ENCODE measurements at places on chromosomes 2 and 18.

GRCh38 chr18:75316826-75317225, 106.2 kb downstream of the TSHZ1 start:
- DNase-seq: no peak

GRCh38 chr18:46346213-46346612, 242.0 kb downstream of the HAUS1 start:
- no peak for DNase-seq

GRCh38 chr18:65737471-65737955, 13.3 kb upstream of the CDH7 start:
- DNase-seq: no peak

GRCh38 chr18:67969458-67969857, 452.9 kb upstream of the DSEL start:
- DNase-seq: no peak

GRCh38 chr2:118634876-118635275, 212.6 kb downstream of the EN1 start:
- DNase-seq: no peak

DNA sequence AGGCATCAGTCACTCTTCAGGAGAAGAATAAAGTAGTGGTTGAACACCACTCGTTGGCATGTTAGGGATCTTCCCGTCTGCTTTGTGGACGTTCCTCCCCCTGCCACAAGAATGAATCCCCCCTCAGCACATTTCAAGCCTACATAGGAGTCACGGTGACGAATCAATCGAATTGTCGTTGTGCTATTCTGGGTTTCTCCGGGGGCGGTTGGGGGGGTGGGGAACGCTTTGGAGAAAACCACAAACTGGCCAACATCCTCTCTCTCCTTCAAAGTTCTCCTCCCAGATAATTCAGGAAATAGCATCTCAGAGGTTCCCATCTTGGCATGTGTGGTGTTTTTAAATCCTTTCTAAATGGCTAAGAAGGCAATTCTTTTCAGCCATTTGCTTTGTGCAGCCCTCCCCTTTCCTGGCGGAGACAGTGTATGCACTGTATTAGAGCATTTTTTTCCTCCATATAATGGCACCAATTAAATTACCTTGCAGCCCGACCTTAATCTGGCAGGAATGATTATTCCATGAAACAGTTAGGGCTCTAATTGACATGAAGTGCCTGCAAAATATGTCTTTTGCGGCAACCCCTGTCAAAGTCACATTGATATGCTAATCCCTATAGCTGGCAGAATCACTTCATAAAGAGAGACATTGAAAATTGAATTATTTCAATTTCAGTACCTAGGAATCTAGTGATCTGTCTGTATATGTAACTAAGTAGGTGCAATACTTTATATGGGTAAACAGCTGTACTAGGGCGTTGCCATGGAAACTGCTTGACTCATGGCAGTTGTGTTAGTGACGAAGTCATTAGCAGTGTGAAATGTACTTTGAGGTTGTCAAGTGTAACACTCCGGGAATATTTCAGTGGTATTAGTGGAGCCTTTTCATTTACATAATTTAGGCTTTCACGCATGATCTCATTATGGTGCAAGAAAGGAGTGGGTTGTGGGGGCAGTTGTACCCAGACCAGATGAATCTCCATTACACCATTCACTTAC, 323.4 kb upstream of the SLC14A2 start:
- no peak for DNase-seq

DNA sequence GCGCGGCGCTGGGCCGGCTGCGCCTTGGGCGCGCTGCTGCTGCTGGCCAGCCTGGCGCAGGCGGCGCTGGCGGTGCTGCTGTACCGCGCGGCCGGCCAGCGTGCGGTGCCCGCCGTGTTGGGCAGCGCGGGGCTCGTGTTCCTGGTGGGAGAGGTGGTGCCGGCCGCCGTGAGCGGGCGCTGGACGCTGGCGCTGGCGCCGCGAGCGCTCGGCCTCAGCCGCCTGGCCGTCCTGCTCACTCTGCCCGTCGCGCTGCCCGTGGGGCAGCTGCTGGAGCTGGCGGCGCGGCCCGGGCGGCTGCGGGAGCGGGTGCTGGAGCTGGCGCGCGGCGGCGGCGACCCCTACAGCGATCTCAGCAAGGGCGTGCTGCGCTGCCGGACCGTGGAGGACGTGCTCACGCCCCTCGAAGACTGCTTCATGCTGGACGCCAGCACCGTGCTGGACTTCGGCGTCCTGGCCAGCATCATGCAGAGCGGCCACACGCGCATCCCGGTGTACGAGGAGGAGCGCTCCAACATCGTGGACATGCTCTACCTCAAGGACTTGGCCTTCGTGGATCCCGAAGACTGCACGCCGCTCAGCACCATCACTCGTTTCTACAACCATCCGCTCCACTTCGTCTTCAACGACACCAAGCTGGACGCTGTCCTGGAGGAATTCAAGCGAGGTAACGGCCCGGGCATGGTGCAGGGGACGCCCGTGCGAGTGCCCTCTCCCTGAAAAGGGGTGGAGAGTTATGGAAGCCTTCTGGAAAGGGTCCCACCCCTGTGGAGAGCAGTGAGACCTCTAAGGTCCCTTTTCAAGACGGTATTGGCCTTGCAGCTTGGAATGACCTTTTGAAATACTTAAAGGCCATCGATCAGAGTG, 1.0 kb downstream of the CNNM3 start:
- DNase-seq: no peak

DNA sequence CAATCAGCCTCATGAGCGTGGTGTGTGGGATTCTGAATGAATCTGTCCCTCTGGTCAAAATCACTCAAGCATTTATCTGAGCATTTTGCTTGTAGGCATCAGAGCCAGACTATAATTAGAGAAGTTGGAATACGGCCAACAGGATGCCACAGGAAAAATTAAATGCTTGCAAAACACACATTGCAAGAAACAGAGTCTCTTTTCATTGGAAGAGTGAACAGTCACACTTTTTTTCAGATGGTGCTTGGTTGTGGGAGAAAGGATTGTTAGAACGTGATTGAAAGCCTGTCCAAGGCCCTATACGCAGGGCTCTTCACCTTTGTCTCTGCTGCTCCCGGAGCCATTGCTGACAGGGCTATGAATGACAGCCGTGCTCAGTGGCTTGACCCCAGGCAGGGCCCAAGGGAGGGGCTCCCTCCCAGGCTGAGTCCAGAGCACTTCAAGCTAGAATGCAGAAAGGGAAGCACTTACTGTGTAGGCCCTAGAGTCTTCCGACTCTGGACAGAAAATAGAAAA, 59.8 kb downstream of the SNTG2 start:
- no peak for DNase-seq

DNA sequence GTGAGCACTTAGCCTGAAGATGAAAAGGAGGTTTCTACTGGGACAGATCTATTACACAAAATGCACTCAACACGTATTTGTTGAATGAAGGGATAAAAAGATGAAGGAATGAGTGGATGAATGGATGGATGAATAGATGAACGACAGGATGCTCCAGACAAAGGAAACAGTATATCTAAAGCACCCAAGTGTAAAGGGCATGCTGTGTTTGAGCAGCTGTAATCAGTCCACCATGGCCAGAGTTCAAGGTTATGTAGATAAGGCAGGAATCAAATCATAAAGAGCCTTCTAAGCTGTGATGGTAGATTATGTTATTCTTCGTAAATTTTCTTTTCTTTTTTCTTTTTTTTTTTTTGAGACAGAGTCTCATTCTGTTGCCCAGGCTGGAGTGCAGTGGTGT, 213.8 kb upstream of the FBXO11 start:
- no peak for DNase-seq

GRCh38 chr18:48749768-48750167, 201.0 kb downstream of the SMAD7 start:
- DNase-seq: peak; percentile 66

GRCh38 chr2:214038186-214038585, 372.7 kb upstream of the VWC2L start:
- no peak for DNase-seq

DNA sequence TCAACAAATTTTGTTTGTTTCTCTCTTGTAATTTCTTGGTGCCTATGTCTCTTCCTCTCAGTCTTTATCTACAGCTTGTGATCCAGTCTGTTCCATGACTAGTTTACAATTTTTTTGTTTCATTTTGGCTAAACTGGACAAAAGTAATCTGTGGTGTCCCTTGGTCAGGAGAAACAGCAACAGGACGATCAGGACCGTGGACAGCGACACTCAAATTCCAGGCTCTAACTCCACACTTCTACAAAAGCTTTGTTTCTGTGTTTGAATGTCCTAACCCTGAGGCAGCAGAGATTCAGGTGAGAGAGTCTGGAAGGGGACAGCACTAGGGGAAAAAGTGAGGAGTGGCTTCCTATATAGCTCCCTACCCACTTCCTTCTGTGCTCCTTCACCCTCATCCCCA, 593.3 kb upstream of the FANCL start:
- DNase-seq: no peak

GRCh38 chr2:196268025-196268424, 96.6 kb upstream of the STK17B start:
- DNase-seq: no peak

DNA sequence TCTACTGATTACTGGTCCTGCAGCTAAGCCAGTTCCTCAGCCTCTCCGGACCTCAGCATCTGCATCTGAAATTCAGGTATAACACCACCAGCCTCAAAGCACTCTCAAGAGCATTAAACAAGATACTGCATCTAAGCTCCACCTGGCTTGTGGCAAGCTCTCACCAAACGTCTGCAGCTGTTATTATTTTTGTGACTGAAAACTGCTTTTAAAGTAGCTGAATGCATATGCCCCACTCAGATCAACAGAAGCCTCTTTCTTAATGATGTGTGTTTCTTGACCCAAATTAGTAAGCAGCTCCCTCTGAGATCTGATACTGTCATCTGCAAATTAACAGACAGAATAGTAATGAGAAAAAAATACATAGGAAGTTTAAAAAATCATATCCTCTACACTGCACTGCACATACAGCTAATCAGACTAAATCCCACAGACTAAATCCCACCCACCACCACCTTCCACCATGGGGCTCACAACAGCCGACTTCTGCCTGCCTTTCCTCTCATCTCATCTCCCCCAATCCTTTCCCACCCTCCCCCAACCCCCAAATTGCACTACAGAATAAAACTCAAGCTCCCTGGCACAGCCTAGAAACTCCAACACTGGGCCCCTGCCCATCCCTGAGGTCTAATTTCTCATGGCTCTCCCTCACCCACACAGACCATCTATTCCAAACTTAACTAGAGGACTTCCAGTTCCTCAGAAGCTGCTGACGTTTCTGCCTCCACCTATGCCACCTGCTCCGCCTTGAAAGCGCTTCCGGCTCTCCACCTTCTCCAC, 52.9 kb downstream of the TMEM163 start:
- DNase-seq: no peak

GRCh38 chr18:57780706-57781347, 22.3 kb downstream of the ATP8B1 start:
- DNase-seq: no peak

DNA sequence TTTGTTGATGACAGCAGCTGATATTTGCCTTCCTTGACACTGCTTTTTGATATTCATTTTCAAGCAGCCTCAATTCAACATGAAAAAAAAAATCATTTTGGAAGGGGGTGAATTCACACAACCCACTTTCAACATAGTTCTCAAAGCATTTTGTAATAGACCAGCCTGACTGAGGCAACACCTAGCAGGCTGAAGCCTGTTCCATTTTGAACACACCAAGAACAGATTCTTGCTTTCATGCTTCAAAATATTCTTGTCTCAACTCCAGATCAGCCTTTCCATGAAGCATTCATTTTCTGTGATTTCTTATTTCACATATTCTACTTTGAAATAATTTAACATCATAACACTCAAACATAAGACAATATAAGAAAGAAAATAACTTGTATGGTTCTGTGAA, 812.6 kb upstream of the POU3F3 start:
- DNase-seq: no peak

GRCh38 chr2:149677416-149677815, 89.8 kb upstream of the MMADHC start:
- DNase-seq: no peak

DNA sequence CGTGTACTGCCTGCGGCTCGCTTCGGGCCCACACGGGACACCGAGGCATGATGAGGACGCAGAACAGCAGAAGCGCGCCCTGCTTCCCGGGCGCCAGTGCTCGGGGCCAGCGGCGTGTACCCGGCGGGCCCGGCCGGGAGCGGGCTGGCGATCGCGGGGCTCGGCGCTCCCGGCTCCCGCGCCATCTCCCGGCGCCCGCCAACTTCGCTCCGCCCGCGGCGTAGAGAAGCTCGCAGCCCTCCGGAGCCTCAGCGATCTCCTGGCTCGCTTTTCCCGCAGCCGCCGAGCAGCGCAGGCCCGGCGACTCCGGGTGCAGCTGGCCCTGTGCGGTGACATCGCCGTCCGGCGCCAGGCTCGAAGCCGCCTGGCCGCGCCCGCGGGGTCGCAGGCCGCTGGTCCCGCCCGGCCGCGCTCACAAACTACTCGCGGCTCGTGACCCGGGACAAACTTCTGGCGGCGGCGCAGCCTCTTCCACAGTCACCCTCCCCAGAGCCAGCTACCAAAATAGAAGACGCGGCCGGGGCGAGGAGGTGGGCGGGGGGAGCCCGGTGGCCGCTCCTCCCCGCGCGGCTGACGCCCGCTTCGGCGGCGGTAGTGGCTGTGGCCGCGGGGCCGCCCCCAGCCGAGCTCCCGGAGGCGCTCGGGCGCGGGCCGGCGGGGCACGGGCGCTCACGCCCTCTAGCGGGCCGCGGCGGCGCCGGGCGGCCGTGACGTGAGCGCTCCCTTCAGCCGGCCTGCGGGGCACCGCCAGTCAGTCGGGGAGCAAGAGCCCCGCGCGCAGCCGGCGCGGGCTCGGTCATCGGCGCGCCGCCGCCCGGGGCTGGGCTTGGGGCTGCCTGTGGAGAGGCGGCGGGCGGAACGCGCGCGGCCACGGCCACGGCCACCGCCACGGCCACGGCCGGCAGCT, at the start of gene PTPRM:
PTPRM (plus strand) TSS at position 750 of the 907 bp plus-strand sequence. CDS start 503 bp downstream, outside the sequence.
- peak; percentile 78 for DNase-seq

GRCh38 chr2:98078701-98079100, 8.3 kb upstream of the VWA3B start:
- no peak for DNase-seq

GRCh38 chr2:128593879-128594650, 275.4 kb upstream of the HS6ST1 start:
- DNase-seq: no peak

DNA sequence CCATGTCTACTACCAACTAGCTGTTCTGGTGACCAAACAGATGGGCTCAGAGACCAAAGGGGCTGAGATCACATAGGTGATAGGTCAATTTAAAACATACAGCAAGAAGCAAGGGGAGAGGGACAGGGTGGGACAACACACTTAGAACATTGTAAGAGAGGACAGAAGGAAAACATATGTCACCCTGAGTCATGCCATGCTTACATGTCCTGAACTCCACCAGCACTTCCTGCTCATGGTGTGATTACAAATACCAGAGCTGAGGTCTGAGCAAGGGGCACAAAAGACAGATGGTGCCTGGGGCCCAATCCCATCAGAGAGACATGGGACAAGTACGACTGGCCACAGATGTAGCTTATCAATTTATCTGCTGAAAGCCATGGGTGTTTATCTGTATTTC, 28.7 kb upstream of the GALNT14 start:
- DNase-seq: no peak

DNA sequence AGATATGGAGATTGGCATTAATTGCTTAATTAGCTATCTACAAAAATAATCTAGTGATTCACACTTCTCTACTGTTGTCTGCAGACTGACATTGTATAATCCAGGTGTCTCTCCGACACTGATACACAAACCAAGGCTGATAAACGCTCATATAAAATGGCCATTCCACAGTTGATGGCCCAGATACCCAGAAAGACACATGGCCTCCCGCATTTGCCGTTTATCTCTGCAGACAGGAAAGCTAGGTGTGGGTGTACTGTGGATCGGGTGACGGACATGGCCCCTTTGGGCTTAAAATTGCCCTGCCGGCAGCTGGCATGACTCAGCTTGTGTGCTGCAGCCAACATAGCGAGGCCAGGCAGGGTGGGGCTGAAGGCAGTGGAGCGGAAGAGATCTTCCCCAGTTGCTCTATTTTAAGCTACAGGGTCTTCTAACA, 18.5 kb downstream of the PMAIP1 start:
- no peak for DNase-seq

Measured in breast epithelium (tissue), 4 donors.